ENCODE measurements at places on chromosomes 16 and 17.

DNA sequence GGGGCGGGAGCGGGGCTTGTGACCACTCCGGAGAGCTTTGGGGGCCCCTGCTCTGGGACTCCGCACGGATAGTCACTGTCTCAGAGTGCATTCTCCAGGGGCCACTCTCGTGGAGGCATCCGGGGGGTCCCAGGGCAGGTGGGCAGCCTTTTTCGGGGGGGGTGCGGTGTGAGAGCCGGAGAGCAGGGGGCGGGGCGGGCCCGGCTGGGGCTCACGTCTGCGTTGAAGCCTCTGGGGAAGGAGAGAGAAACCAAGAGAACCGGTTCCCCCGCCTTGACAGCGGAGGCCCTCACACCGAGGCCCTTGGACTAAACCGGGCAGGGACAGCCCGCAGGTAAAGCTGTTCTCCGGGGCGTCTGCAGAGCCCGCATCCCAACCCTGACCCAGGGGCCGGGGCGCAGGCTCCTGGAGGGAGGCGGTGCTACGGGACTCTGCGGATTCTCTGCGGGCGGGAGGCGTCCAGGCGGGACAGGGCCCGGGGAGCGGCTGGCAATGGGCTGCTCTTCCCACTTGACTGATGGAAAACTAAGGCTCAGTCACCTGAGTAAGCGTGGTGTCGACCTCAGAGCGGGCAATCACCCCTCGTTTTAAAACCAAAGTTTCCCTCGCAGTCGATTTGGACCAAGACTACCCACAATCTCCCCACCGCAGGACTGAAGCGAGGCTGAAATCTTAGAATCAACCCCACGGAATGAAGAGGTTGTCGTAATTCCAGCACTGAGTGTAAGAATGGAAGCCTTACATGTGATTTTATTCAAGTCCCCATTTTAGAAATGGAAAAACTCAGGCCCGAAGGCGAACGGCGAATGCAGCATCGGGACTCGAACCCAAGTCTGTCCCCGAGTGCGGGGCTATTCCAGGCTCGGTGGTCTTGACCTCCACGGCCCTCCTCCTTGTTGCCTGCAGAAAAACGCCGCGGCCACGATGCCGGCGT lies 49.6 kb upstream of the AMZ2 start:
- no peak for DNase-seq

- DNase-seq: peak; percentile 86
Observed at GRCh38 chr17:80252871-80253270, 7.8 kb upstream of the RNF213 start.

DNA sequence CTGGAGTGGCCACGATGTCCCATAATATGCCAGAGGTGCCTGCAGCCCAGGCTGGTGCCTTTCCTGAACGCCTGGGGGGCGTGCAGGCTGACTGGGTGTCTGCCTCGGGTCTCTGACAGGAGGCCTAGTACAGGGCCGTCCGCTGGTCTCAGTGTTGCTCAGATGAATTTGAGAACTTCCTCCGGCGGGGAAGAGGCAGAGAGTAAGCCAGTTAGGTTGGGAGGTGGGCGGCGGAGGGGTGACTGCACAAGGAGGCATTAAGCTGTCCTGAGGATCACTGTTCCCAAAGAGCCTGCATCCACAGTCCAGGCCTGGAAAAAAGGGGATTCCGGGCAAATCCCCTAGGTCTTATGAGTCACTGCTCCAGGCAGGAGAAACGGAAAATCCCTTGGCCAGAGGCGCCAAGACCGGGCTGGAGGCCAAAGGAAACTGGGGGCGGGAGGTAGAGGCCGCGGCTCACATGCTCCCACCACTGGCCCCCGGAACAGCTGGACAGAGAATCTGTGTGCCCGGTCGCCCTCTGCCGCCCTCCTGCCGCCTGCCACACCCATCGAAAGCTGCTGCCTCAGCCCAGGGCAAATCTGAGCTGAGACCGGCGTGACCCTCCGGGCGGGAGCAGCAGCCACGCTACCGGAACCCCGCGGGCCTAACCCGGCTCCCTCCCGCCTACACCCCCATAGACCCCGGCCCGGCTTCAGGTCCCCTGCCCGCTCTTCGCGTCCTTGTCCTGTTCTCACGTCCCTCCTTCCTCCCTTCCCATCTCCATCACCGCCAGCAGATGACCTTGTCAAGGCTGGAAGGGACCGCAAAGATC lies 1.2 kb downstream of the TRIM47 start:
- DNase-seq: peak; percentile 43

DNA sequence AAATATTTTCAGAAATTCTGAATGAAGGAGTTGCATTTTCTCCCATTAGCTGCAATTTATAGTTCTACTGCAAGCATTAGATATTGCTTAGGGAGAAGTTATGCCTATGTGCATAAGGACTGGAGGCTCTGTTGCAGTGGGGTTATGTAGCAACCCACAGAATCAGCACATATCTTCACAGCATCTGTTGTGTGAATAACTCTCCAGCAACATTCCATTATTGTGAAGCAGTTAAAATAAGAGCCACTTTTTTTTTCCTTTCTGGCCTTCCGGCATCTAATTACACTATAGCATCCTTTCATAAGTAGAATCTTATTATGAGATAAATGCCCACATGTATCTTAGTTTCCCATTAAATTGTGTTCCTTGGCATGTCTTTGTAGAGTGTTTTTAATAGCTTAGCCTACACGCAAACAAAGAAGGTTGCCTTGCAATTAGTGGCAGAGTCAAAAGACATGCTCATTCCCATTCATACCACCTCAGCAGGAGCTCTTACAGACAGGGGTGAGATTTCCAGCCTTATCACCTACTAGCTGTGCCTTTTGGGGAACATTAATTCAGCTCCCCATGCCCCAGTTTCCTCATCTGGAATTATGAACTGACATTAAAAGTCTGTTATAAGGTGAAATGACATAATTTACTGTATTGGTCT lies 596.0 kb upstream of the GOT2 start:
- no peak for DNase-seq

GRCh38 chr17:40612599-40613244 lies 34.9 kb downstream of the SMARCE1 start:
- DNase-seq: no peak

- DNase-seq: no peak
Observed at GRCh38 chr17:79613195-79613772, 2.4 kb upstream of the RBFOX3 start.

DNA sequence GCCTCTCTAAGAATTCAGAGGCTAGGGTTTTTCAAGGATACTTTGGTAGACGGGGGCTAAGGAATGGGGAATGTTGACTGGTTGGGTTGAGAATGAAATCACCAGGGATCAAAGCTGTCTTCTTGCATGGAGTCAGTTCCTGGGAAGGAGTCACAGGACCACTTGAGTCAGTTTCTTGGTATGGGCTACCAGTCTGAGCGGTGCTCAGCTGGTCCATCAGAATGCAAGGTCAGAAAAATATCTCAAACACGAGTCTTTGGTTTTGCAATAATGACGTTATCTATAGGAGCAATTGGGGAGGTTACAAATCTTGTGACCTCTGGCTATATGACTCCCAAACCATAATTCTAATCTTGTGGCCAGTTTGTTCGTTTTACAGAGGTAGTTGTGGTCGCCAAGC lies 18.4 kb downstream of the CHD9NB start:
- peak; percentile 47 for DNase-seq

DNA sequence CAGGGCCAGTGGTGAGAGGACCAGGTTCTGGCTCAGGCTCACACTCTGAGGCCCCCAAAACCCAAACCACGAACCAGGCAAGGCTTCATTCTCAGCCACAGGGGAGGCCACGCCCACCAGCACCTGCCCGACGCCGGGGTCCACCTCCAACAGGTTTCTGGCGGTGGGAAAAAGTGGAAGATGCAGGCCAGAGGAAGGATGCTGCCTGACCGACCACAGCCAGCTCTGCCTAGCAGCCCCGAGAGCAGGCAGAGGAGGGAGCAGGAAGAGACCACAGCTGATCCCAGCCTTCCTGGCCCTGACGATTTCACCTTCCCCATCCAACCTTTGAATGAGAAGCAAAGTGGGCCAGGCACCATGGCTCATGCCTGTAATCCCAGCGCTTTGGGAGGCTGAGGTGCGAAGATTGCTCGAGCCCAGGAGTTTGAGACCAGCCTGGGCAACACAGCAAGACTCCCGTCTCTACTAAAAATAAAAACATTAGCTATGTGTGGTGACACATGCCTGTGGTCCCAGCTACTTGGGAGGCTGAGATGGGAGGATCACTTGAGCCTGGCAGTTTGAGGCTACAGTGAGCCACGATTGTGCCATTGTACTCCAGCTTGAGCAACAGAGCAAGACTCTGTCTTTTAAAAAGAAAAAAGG lies 30.7 kb upstream of the SLC38A10 start:
- no peak for DNase-seq

Measured in hematopoietic multipotent progenitor cell treated with erythropoietin and hydrocortisone succinate and interleukin-3 and kit ligand, for 4 days (in vitro differentiated cells).